ENCODE measurements at places on chromosomes 3 and 15. TPM values are rescaled to one million over a fixed set of nuclear protein-coding genes. Genes with fewer than 3 reads are reported as not detected.

Gene KCNMB3
- total RNA-seq, result 1.1 TPM

Gene C3orf70
- 1.9 TPM for total RNA-seq

Gene CACNA2D2
- total RNA-seq, result not detected

Gene MUSTN1
- total RNA-seq, result not detected

Gene PLA2G4D
- total RNA-seq, result not detected

Gene ITIH1
- not detected for total RNA-seq

Gene ZNF35
- total RNA-seq, result 15.7 TPM

Gene CPNE4
- total RNA-seq, result not detected

Gene ECE2
- total RNA-seq, result not detected

Gene ABHD17C
- 18.9 TPM for total RNA-seq

Gene UCN2
- total RNA-seq, result 17.5 TPM

Gene BTLA
- total RNA-seq, result not detected

Gene GCSAM
- total RNA-seq, result not detected

Gene IQCF5
- not detected for total RNA-seq

Gene CASR
- total RNA-seq, result not detected

Gene PLXNB1
- total RNA-seq, result 29.2 TPM

Gene PLAAT1
- 1.2 TPM for total RNA-seq

Gene CAND2
- total RNA-seq, result 0.91 TPM

Gene RETNLB
- not detected for total RNA-seq

Gene PARP3
- 39.1 TPM for total RNA-seq

Gene SLC30A4
- total RNA-seq, result 1.8 TPM

All from A375 (cell line).